Anterior cingulate cortex (tissue), 58 donors: ENCODE measurements at places on chromosomes 7 and 10.

- DNase-seq: no peak
These were observed 130.7 kb upstream of the NOBOX start for GRCh38 chr7:144534196-144534595.

DNA sequence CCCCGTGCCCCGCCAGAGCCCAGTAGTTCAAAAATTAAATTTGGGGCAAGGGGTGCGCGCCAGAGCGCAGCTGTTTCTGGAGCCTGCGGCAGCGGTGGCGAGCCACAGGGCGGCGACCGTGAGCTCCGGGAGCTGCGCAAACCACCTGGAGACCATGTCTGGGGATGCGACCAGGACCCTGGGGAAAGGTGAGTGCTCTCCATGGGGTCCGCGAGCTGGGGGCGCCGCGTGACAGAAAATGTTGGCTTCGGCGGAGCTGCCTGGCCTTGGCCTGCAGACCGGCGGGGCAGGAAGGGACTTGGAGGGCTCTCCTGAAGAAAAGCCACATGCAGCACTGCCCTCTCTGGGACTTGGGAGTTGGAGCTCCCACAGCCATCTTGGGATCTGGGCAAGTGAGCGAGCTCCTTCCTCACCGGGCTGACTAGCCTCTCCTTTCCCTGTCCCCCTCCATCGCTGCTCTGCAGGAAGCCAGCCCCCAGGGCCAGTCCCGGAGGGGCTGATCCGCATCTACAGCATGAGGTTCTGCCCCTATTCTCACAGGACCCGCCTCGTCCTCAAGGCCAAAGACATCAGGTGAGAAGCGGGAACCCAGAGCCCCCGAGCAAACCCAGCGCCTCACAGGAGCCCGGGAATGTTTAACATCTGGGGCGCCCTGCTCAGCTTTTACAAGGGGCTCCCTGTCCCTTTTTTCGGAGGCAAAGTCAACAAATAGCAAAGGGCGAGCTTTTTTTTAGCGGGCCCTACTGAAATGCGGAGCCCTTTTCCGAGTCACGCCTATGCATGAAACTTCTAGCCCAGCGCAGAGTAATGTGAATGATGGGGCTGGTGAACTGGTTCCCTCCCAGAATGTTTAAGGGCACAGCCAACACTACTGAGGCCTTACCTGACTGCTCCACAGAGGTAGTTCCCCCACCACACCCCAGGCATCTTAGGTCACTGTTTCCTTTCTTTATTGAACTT is 6.1 kb downstream of the GSTO2 start:
- peak; percentile 34 for DNase-seq

DNA sequence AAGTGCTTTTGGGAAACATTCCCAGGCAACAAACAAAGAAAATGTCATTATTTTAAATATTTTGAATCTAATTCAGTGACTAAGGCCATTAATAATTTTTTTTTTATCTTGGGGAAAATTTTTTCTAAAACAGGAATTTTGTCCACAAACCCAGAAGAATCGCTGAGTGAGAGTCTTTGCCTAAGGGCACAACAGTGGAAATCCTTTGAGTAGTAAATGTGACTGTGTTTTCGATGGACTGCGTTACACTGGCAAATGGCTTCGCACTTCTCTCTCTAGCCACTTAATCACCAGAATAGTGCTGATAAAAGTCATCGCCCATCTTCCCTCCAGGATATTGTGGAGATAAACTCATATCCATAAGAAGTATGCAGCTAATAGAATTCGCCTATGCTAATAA is 430.3 kb upstream of the AKR1E2 start:
- DNase-seq: no peak

DNA sequence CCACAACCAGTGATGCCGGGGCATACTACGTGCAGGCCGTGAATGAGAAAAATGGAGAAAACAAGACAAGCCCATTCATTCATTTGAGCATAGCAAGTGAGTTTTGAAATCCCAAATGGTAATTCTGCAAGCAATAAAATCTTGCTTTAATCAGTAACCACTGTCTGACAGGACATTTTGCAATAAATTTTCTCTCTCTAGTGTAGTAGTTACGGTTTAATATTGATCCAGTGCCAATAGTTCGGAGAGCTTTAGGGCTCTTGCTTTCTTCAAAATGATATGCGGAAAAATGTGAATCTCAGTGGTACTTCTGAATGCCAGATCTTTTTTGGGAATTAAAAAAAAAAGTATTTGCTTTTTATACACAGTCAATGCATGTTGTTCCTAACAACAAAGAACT is 520.4 kb downstream of the SDK1 start:
- no peak for DNase-seq

- no peak for DNase-seq
These were observed 2.9 kb upstream of the PALD1 start for GRCh38 chr10:70475661-70476060.

GRCh38 chr10:30176182-30176581 is 116.8 kb upstream of the JCAD start:
- no peak for DNase-seq

GRCh38 chr10:13404305-13404759 is 56.2 kb upstream of the SEPHS1 start:
- no peak for DNase-seq

GRCh38 chr7:44244282-44244681 is 43.5 kb downstream of the YKT6 start:
- no peak for DNase-seq

DNA sequence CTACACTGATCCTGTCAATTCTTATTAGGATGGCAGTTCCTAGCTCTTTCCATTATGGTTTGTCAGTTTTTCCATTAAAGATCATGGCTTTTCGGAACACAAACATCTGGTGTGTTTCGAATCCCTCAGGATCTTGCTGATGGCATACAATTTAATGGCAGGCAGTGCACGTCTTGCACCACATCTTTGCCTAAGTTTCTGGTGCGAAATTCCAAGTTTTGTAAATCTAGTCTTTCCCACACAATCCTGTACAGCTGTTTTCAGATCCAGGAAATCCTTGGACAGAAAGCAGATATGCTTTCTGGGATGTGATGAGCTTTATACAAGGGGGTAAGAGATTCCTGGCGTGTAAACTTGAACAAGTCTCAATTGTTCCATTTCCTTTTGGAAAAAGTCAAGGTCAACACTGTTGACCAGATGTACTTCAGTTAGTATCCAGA is 224.3 kb upstream of the PHYHIPL start:
- no peak for DNase-seq
